ENCODE measurements at places on chromosomes 5 and 9.

GRCh38 chr5:133865113-133865512 lies 103.3 kb downstream of the C5orf15 start:
- DNase-seq = no peak

DNA sequence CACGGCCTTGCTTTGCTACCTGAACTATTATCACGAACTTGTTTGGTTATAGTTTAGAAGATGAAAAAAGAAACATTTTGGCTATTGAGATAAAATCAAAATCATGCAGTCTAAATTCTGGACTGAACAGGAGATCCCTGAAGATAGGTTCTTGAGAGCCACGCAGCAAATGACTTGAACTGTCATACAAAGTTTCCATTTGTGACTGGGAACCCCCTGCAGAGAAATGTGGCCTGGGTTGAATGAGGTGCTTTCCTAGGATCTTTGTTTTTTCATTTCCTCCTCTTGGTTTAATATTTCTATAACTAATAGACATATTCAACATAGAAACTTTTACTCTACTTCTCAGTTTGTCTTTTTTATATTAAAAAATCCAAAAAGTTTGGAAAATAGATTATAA lies 184.7 kb upstream of the TRPM3 start:
- DNase-seq = no peak

- no peak for DNase-seq
Measured at GRCh38 chr9:129481810-129482511, 138.9 kb downstream of the C9orf50 start.

DNA sequence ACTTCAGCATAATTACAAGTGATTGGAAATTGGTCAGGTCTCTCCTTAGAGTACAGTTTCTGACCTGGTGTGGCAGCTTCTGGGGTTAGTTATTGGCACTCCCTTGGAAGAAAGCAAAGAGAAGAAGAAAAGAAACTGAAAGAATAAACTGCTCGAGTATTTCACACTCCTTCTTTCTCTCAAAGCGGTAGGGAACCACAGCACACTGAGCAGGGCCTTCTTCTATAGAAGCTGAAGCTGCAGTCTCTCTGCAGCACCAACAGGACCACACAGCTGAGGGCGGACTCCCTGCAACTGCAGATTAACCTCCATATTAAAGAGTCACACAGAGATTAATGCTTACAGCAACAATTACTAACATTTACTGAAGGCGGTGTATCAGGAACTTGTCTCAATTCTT lies 152.0 kb downstream of the TRPM6 start:
- no peak for DNase-seq

GRCh38 chr9:2628919-2629318 lies 7.3 kb downstream of the VLDLR start:
- no peak for DNase-seq

DNA sequence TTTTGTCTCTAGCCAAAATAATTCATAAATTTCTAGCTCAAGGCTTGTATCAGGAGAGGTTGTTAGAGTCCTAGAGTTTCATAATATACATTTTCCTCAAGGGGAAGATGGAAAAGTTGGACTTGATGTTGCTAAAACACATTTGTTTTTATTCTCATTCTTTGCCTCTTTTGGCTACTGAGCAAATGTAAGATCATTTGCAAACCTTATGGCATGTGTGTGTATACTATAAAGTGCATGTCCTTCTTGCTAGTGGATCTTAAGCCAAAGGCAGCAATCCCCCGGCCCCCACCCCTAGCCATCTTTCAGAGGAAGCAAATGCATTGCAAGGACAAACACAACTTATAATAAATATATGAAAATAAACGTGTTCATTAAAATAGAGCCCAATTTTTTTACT lies 43.0 kb downstream of the ADAMTSL1 start:
- no peak for DNase-seq

- no peak for DNase-seq
Measured at GRCh38 chr5:136200130-136200529, 7.2 kb upstream of the SMIM32 start.

- no peak for DNase-seq
Measured at GRCh38 chr5:128711216-128711615, 173.2 kb upstream of the FBN2 start.

DNA sequence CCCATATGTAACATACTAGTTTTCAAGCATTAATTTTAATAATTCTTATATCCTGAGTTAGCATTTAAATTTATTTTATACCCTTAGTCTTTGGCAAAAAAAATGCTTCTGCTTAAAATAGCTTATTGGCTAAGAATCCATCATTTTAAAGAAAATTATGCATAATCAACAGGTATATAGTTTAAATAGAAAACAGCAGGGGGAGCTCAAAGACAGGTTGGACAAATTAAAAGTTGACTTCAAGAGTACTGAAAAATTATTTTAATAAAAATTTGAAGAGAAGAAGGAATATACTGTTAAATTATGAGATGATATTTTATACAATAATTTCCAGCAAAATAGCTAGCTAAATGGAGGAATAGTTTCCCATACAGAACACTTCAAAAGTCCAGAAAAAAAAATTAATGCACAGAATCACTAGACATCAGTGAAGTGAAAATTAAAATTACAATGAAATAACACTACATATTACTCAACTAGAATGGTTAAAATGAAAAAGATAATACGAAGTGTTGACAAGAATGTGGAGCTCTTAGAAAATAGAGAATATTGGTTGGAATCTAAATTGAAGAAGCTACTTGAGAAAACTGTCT lies 387.1 kb downstream of the PDE4D start:
- peak; percentile 1 for DNase-seq

DNA sequence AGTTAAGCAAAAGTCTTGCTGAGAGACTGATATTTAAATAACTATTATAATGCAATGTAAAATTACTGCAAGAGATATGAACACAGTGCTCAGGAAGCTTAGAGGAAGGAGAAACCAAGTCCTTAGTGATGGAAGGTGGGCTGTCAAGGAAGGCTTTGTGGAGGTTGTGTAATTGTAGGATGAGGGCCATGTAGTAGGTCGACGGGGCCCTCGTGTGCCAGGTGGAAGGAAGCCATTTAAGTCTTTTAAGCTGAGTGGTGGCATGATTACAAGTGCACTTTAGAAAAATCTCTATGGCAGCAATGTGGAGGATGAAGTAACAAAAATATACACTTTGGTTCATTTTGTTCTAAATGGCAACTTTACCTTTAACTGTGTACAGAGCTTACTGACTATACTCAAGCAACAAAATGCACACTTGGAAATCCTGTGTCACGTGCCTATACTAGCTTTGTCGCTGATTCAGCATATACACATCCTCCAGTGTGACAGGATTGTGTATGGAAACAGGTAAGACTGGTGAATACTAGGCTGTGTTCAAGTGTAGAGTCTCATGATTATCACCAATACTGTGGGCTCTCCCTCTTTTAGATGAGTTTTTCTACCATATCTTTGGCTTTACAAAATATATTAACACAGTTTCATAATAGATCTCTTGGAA lies 78.6 kb downstream of the TMC1 start:
- no peak for DNase-seq

- no peak for DNase-seq
Measured at GRCh38 chr9:87778996-87779395, 53.1 kb downstream of the CTSL start.

DNA sequence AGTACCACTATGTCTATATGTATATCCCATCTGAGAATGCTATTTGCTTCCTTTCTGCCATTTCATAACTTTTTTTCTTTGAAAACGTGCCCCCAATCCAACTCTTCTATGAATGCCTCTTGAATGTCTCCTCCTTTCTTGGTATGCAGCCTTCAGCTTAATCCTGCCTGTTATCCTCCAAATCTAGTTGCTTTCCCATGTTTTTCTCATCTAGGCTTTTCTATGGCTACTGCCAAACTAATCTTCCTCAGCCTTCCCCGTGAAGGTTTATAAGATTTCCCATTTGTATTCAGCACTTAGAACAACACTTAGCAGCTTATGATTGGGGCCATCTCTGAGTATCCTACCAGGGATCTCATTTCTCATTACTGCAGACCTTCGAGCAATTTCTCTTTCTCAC lies 2.5 kb downstream of the TGFBR1 start:
- no peak for DNase-seq

GRCh38 chr9:130732793-130733221 lies 39.2 kb downstream of the EXOSC2 start:
- no peak for DNase-seq

DNA sequence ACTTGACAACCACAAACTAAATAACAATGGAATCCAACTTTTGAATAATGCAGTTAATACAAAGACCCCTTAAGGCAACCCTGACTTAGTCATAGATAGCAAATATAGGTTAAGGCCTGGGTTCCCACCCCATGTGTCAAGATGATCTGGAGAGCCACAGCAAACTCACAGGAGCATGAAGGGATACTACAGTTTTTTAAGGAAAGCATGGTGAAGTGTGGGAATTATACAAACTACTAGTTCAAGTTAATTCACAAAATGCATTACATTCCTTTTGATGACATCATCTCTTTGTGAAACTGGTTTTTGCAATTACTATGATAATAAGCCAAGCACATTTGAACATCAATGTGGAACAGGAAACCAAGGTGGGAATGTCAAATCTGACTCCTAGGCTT lies 50.6 kb downstream of the LHFPL2 start:
- DNase-seq = no peak

DNA sequence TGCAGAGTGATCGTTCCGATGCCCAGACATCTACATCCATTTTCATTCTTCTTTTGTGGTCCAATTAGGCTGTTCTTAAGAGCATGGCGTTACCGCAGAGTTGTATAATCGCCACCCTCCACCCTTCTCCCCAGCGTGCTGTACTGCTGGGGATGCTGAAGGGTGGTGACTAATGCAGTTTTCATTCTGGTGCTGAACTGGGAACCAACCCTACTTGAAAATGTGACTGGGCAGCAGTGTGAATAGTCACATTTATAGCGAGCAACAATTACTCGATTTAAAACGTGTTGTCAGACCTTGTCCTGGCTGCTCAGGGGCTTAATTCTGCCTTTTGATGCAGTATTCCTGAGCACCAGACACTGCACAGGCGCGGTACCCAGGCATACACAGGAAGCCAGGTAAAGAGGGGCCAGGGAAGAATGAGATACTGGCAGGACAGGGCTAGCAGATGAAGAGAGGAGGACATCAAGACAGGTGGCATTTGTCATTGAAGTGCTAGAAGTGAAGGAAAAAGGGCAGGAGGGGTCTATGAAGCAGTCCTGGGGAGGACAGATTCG lies 719 bp upstream of the ISCA1 start:
- no peak for DNase-seq

GRCh38 chr5:61304590-61305381 lies 27.3 kb upstream of the ZSWIM6 start:
- no peak for DNase-seq

DNA sequence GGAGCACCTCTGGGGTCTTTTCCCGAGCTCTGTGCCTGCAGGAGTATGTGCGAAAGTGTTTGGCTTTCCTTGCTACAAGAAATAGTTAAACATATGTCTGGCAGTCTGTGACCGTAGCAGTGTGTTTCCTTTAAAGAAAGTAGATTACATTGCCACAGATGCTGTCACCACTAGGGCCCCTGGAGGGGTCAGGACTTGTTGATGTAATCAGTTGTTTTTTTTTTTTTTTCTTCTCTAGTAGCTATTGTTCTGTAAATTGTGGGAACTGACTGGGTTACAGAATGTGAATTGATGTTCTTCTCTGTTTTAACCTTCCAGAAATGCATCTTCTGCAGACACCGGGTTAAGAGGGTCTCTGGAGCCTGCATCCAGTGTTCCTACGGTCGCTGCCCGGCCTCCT lies 345.6 kb downstream of the KDM4C start:
- no peak for DNase-seq

DNA sequence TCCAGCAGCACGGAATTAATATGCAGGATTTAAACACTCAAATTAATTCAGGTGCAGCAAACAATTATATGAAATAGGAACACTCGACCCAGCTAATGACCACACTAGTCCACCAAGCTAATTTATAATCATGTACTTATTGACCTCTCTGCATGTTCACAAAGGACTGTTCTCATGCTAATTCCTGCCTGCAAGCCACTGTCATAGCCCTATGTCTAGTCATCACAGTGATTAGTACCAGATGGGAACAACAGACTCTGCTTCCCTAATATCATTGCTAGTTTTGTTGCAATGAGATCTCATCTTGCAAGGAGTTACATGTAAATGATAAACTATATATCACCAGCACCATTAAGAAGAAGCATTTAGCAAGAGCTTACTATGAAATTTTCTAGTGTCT lies 553.0 kb upstream of the GRAMD2B start:
- no peak for DNase-seq

GRCh38 chr9:99449726-99450125 lies 227.6 kb downstream of the SEC61B start:
- DNase-seq = no peak

DNA sequence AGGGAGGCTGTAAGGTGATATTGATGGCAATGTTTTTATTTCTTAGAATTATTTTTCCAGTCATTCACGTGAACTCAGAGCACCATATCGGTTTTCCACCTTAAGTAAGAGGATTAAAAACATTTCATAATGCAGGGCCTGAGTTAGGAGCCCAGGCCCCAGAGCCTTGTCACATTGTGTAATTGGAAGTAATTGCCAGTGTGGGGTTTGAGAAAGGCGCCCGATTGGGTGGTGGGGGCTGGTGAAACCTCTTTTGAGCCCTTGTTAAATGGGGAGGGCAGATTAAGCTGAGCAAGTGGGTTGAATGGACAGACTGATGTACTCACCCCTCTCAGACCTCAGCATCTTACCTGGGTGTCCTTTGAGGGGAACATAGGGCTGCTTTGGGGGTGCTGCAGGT lies 116.7 kb upstream of the PITX1 start:
- no peak for DNase-seq

- no peak for DNase-seq
Measured at GRCh38 chr5:73985145-73985544, 359.1 kb downstream of the ARHGEF28 start.

DNA sequence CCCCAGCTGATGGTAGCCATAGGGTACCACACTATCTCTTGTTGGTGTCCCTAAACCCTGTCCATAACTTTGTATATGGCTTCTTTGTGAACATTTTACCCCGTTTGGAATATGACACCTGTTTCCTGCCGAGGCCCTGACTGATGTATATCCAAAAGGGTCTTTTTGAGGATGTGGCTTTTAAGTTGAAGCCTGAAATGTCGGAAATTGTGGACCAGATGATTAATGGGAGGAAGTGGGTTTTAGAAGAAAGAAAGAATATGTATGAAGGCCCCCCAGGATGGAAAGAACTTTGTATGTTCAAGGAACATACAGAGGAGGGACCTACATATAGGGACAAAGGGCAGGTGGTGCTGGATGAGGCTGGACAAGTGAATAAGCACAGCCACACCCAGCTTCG lies 16.7 kb upstream of the TNFSF8 start:
- no peak for DNase-seq

GRCh38 chr9:114112778-114113584 lies 13.9 kb upstream of the KIF12 start:
- DNase-seq = no peak

- DNase-seq = no peak
Measured at GRCh38 chr5:91556-92263, at the start of gene PLEKHG4B. Gene PLEKHG4B (plus strand): TSS chr5:92168. CDS start chr5:92232, 64 bp downstream.

GRCh38 chr9:94657021-94657725 lies 17.9 kb upstream of the FBP1 start:
- no peak for DNase-seq

All from CD4-positive, alpha-beta T cell treated with Interleukin-4 for 1 hour (primary cell).